H7 (cell line): ENCODE measurements at places on chromosomes 1 and 21. TPM values are rescaled to one million over a fixed set of nuclear protein-coding genes. Genes with fewer than 3 reads are reported as not detected.
A peak's percentile ranks its signal among the peaks of the same experiment; 100 is the strongest.

DNA sequence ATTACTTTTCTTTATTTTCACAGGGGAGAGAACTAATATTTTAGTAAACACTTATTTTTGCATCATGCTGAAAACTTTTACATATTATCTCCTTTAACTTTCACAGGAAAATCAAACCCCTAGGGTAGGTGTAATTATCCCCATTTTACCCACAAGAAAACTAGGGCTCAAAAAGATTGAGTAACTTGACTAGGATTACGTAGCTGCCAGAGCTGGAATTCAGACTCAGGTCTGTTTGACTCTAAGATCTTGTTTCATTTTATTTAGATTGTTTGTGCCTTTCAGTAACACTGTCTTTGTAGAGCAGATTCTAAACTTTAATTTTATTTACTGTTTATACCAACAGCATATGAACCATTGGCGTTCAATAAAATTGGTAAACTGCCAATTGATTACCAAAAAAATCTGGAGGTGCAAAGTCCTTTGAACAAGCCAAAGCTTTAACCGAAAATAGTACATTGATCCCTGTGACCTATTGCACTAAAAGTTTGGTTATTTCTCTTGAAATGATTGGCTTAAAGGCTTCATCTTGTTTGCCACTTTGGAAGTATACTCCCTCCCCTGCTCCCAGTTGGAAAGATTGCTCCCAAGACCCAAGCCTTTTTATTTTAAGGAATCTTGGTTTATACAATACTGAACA is 71.0 kb upstream of the WDR26 start:
- DNase-seq: no peak

Gene OR2L8
- not detected in 2 replicates for total RNA-seq

Gene FAM177B
- not detected in 2 replicates for total RNA-seq

Gene LRRC7
- total RNA-seq: 0.11 and 0.24 TPM in 2 replicates

Gene S100A4
- total RNA-seq: 17.3 and 18.0 TPM in 2 replicates

Gene RNU5D-1
- total RNA-seq: not detected in 2 replicates

- DNase-seq: no peak
Measured at GRCh38 chr1:19969898-19970660, 9.3 kb downstream of the PLA2G2A start.

Gene NECTIN4
- not detected in 2 replicates for total RNA-seq

Gene PTGER3
- total RNA-seq: 0.03 and 0.11 TPM in 2 replicates

DNA sequence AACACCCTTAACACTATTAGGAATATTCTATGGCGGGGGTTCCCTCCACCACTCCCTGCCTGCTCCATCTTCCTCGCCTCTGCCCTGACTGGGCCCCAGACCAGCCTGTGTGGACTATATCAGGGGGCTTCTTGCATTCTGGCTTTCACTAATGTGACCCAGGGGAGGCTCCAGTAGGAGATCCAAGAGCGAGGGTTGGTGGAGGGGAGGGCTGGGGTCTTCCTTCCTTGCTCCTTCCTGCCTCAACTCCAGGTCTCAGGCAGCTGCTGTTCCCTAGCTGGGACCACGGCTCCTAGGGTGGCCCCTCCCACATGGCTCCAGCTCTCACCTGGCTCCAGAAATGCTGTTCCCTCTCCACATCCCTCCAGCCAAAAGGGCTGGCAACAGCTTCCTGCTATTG is 257.4 kb downstream of the MATN1 start:
- DNase-seq: no peak

Gene S100A2
- 0.94 TPM in 1 of 2 replicates, not detected in the other for total RNA-seq

DNA sequence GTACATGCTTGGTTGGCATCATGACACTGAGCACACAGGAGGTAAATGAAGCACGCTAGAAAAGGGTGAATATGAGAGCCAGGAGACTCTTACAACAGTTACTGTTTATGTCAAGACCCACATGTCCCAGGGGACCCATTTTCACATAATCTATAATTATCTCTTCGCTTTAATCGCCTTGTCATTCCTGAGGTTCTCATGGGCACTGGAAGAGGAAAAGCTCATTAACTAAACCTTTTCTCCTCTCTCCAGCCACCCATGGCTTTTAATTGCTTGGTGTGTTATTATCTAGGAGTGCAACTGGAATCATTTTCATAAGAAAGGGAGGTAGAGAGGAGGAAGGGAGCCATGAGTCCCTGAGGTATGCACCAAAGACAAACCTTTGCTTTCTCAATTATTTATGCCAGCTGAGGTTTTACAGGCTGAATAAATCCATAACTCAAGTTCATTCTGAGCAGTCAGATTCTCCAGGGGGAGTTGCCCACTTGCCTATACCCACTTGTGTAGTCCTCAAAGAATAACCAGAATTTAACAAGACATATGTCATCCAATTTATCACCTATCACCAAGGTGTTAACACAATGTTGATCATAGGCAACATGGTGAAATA is 77.4 kb downstream of the ACBD6 start:
- no peak for DNase-seq

Gene MPZ
- 3.5 and 5.6 TPM in 2 replicates for total RNA-seq

GRCh38 chr1:9196129-9197040 is 38.2 kb upstream of the H6PD start:
- peak; percentile 79 for DNase-seq

DNA sequence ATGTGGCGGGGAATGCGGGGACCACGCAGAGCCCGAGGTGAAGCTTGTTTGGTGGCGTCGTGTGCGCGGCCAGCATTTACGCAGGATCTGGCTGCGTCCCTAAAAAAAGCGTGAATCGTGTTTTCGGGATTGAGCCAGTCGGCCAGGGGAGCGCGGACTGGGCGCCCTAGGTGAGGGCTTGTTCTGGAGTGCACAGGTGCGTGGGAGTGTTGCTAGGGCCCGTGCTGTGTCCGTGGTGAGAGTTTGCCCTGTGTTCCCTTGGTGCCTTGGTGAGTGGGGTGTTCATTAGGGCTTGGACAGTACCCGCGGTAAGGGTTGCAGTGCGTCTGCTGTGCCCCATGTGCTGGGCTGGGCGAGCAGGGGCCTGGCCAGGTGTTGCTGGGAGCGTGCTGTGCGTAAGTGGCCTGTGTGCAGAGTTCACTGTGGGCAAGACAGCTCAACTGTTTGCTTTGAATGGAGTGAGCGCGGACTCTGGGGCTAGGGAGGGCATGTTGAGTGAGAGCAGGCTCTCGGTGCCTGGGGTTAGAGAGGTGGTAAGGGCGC is 673 bp downstream of the CD46 start:
- DNase-seq: peak; percentile 16

DNA sequence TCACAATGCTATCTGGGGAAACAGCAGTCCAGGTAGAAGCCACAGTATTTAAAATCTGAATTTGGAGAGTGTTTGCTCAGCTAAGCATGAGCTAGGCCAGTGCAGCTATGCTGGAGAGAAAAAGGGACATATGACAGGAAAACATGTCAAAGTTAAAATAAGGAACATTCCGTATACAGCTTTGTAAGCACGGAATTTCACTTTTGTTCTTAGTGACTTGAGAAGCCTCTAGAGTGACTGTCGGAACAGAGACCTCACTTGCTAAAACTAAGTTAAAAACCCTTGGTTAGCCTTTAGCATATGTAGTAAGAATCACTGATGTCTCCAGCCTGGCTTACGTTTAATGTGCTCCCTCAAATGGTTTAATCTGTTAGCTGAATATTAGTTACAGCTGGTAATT is 661.7 kb downstream of the KCNT2 start:
- no peak for DNase-seq

Gene TCHH
- total RNA-seq: not detected in 2 replicates

Gene CFAP45
- 0.17 and 1.6 TPM in 2 replicates for total RNA-seq

DNA sequence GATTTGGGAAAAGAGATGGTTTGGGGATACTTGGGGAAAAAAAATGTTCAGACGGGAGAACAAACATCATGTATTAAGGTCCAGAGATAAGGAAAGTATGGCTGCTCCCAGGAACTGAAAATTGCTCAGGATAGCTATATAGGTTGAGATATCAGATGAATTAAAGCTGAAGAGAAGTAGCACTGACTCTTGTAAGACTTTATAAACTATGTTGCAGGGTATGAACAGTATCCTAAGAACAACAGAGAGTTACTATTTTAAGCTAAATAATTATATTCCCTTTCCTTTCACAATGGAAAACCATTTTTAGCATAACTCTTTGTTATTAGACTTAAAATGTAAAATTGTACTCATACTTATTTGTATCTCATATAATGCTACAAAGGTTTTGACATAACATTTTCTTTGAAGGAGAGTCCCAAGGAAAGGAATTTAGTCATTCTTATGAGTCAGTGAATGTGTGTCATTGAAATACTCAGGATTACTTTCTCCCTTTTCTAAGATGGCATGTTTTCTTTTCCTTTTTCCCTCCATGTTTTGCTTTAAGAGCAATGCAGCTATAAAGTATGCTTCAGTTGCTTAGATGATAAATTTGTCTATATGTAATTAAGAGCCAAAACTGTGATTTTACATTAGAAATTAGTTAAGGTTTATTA is 139.4 kb upstream of the KIAA1614 start:
- DNase-seq: no peak
